Kidney glomerular epithelial cell (primary cell): ENCODE measurements at places on chromosomes 16 and 17.

GRCh38 chr17:15233022-15233805 is 31.9 kb downstream of the PMP22 start:
- no peak for DNase-seq

DNA sequence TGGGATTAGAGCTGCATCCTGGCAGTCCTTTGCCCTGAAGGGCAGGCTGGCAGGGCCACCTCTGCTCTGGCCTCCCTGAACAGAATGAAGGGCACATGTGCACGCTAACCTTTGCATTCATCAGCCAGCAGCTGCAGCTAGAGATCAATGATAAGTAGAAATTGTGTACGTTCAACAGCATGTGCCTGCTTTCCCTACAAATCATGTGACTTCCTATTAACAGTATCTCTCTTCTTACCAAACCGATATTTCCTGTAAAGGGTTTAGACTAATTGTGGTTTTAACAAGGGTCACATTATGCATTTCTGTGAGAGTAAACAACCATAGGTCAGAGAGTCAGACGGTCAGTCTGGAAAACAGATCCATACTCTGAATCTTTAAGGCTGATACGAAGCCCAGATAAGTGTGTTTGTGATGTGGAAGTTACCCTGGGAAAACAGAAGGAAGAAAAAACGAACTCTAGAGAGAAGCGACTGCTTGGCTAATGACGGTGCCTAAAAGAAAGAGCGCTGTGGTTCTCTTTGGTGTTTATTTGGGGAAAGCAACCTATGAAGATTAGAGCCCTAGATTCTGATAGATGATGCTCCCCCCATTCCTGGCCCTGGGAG is 219.4 kb downstream of the MAF start:
- DNase-seq: no peak

DNA sequence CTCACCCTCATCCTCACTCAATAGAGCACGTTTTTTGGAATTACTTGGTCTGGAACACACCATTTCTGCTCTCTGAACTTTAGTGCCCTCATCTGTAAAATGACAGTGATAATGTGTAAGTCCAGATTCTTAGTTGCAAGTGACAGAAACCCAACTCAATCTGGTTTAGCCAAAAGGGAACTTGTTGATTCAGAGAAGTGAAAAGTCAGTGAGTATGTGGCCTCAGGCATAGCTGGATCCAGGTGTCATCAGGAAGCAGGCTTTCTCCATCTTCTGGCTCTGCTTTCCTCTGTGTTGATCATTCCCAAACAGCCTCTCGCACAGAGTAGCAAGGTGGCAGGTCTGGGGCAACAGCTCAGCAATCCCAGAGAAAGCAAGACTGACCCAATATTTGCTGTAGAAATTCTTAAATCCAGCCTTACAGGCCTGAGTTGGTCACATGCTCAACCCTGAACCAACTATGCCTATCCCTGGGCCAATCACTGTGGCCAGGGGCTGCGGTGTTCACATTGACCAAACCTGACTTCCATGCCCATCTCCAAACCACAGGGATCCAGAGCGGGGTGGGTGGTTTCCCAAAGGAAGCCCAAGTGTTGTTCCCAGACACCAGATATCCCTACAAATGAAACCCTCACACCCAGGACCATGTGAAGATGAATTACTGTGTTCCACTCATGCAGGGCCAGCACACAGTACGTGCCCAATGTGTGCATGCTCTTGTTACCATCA is 23.3 kb upstream of the ALKBH5 start:
- DNase-seq: no peak

GRCh38 chr17:81373536-81374160 is 21.6 kb upstream of the BAHCC1 start:
- DNase-seq: no peak

- no peak for DNase-seq
Measured at GRCh38 chr16:20349615-20350014, 2.9 kb downstream of the UMOD start.

DNA sequence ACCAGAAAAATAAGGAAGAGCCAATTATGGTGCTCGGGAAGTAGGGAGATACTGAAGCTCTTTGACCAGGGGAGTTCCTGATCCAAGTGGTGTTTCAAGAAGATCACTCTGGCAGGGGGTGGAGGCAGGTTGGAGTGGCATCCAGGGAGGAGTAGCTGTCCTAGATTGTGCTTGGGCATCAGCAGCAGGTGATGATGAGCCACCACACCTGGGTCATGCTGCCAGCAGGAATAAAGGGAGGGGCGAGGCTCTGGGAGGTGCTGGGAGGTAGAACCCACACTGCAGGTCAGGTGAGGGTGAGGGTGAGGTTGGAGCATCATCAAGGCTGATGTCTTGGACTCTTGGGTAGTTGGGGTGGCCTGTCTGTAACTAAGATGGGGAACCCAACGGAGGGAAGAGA is 35.4 kb upstream of the ADGRG1 start:
- DNase-seq: no peak

- DNase-seq: peak; percentile 65
Measured at GRCh38 chr16:90022209-90023077, 3.2 kb upstream of the DBNDD1 start.

GRCh38 chr17:59972778-59973177 is 8.2 kb upstream of the RNFT1 start:
- DNase-seq: no peak

GRCh38 chr16:3364774-3365427 is 9.2 kb downstream of the OR2C1 start:
- peak; percentile 86 for DNase-seq

GRCh38 chr16:87374313-87374712 is 9.3 kb downstream of the FBXO31 start:
- DNase-seq: no peak

- no peak for DNase-seq
Measured at GRCh38 chr17:48747445-48748363, 19.2 kb upstream of the HOXB13 start.

GRCh38 chr17:13253733-13254410 is 236.0 kb upstream of the ELAC2 start:
- DNase-seq: no peak

GRCh38 chr16:2282866-2283555 is 15.1 kb upstream of the RNPS1 start:
- no peak for DNase-seq

GRCh38 chr16:80084614-80085013 is 456.2 kb upstream of the DYNLRB2 start:
- peak; percentile 60 for DNase-seq

- no peak for DNase-seq
Measured at GRCh38 chr17:36869856-36870719, 67.2 kb upstream of the LHX1 start.

DNA sequence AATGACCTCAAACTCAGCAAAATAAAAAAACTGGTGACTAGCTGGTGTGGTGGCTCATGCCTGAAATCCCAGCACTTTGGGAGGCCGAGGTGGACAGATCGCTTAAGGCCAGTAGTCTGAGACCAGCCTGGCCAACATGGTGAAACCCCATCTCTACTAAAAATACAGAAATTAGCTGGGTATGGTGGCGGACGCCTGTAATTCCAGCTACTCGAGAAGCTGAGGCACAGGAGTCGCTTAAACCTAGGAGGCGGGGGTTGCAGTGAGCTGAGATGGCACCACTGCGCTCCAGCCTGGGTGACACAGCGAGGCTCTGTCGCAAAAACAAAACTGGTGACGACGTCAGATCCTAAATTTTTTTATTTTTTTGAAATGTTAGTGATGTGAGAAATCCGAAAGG is 82.6 kb upstream of the TOB1 start:
- DNase-seq: no peak

DNA sequence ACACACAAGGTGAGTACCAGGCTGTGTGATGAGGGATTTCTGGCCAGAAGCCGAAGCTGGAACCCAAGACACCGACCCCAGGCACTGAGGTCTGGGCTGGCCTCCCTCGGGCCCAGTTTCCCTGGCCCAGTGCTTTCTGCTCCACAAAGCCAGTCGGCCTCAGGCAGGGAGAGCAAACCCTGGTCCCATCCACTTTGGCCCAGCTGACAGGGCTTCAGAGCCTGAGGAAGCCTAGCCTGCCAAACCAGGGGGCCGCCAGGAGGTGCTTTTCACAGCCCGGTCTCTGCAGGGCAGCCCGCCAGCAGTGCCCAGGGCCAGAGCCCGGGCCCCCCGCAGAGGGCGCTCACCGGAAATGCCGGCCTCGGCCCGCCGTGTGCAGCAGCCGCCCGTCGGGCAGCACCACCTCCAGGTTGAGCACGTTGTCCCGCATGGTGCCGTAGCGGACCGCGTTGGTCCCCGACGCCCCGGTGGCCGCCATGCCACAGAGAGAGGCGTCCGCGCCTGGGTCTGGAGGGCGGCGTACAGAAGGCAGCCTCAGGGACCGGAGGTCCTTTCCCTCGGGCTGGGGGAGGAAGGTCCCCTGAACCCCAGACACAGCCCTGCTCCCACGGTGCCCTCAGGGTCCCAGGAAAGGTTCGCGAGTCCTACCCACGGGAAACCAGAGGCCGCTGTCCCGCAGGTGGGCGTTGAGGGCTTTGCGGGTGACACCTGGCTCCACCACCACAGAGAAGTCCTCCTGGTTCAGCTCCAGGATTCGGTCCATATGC is 2.2 kb downstream of the LDHD start:
- DNase-seq: no peak

GRCh38 chr17:82411396-82412053 is 6.6 kb upstream of the HEXD start:
- no peak for DNase-seq

DNA sequence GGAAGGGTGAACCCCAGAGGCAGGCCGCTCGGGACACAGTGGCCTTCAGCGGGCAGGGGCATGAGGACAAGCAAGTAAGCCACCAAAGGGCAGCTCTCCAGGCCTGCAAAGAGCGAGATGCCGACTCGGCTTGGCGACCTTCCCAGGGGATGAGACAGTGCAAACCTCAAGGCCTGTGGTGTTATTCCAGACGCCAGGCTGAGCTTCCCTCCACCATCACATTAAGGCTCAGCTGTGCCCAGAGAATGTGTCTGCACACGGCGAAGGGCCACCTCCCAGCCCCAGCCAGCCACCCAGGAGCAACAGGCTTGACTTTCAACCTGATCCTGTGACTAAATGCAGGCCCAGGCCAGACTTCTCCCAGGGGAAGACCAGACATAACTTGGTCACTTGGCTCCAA is 251.4 kb downstream of the SOX9 start:
- no peak for DNase-seq

DNA sequence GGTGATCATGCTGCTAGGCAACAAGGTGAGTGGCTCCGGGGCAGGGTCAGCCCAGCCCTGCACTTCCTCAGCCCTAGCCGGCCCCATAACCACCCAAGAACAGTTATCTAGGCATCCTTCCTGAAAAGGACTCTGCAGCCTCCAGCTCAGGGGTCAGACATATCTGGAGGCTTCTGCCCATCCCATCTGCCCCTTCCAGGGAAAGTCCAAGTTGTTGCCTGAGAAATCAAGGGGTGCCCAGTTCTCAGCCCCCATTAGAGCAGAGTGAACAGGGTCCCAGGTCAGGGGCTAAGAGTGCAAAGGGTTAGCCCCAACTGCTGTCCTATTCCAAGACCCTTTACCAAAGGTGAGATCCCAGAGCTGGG is 4.1 kb upstream of the NHERF1 start:
- no peak for DNase-seq

DNA sequence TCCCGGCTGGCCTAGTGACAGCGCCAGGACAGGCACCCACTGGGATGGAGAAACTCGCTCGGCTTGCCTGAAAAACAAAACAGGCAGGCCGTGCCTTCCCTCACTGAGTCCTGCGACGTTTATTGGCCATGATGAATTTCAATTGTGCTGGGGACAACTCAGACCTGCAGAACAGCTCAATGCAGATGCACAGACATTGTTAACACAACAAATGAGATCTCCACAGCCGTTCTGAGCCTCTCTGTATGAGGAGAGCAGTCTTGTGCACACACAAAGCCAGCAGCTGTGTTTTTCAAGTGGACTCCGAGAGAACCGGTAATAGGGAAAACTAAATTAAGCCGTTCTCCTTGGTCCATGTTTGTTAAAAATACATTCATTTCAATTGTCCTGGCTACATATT is 15.9 kb downstream of the SHISA6 start:
- no peak for DNase-seq

DNA sequence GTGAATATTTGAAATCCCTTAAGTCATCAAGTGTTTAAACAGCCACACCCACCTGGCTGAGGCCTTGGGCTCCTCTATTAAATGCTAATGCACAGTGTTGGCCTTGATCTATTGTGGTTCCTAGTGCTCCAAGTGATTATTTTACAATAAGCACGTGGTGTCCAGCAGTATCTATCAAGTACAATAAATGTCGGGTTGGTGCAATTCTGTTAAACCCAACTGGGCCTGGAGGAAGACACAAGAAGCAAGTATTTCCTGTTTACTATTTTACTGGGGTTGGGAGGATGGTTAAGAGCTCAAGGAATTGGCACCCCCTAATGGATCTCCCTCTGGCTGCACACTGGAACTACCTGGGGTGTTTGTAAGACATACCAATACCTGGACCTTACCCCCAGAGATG is 72.1 kb upstream of the HNF1B start:
- DNase-seq: no peak

DNA sequence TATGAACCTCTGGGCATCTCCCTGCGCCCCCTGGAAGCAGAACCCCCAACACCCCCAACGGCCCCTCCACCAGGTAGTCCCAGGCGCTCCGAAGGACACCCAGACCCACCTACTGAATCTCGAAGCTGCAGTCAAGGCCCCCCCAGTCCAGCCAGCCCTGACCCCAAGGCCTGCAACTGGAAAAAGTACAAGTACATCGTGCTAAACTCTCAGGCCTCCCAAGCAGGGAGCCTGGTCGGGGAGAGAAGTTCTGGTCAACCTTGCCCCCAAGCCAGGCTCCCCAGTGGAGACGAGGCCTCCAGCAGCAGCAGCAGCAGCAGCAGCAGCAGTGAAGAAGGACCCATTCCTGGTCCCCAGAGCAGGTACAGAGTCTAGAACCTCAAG is 1.5 kb downstream of the BCL6B start:
- no peak for DNase-seq

- DNase-seq: peak; percentile 76
Measured at GRCh38 chr16:20899071-20899470, 1.1 kb downstream of the DCUN1D3 start.

DNA sequence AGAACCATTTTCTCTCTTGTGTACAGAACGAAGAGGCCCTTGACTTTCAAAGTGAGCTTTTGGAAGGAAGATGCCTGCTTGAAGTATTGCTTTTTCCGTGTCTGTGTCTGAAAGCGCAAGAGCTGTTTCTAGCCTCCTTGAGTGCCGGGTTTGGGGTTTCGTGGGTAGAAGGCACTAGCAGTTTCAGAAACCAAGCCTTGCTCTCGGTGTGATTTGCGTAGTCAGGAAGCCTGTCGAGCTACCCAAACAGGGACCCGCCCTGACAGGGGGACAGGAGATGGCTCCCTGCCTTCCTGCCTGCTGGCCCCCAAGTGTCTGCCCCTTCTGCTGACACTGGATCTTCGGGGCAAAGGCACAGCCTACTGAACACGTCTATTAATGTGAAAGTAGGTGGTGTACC is 322.0 kb downstream of the MAF start:
- DNase-seq: no peak

- no peak for DNase-seq
Measured at GRCh38 chr16:30456302-30456701, 10.6 kb upstream of the SEPHS2 start.

- no peak for DNase-seq
Measured at GRCh38 chr17:31414550-31414918, 23.1 kb downstream of the RAB11FIP4 start.
